ENCODE measurements at places on chromosomes 5 and 9.

DNA sequence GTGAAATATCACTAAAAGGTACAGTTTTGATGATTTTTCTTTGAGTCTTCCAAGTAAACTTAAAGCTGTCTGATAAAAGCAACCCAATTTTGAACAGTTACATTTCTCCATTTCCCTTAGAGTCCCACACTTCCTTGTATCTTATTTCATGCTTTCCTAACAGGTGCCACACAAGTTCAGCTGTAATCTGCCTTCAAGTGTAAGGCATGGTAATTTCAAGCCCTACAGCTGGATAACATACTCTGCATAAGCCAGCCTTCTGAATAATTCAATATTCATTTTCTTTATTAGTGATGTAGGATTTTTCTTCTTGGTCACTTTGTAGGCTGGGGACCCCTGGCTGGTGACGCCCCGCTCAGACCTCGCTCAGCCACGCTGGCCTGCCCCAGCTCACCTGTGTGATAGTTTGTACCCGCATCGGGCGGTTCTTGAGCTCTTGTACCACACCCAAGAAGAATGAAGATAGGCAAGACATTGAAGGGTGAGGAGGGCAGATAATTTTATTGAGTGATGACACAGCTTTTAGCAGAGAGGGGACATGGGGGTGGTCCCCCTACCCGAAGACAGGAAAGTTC, 34.0 kb downstream of the SOX30 start:
- H3K27ac ChIP-seq, result no peak overlapping the region
- DNase-seq, result no peak
- H3K36me3 ChIP-seq, result no peaks in the 10 kb centered on the region
- no peak overlapping the region for H3K4me3 ChIP-seq
- H3K27me3 ChIP-seq, result no peaks in the 10 kb centered on the region

DNA sequence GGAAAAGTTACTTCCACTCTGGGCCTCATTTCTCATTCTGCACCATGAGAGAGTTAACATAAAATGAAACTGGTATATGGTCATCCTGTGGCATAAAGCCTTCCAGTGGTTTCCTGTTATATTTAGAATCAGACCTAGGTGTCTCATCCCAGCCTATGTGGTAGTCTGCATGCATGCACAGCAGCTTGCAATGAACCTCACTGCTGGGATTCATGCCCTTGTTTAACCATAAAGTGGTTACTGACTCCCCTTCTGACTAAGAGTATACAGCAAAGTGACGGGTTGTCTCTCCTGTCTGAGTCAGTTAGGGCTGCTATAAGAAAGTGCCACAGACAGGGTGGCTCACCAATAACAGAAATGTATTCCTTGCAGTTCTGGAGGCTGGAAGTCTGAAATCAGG, 14.7 kb upstream of the TDRD7 start:
- no peaks in the 10 kb centered on the region for H3K36me3 ChIP-seq
- DNase-seq, result no peak
- H3K27me3 ChIP-seq, result no peaks in the 10 kb centered on the region

- H3K27ac ChIP-seq, result no peak overlapping the region
- no peaks in the 10 kb centered on the region for H3K27me3 ChIP-seq
- peaks cover 55% of the 10 kb centered on the region for H3K36me3 ChIP-seq
- no peak for DNase-seq
- H3K4me1 ChIP-seq, result no peaks in the 10 kb centered on the region
- no peak overlapping the region for H3K4me3 ChIP-seq
Observed at GRCh38 chr5:32255540-32255900, 57.2 kb downstream of the MTMR12 start.

DNA sequence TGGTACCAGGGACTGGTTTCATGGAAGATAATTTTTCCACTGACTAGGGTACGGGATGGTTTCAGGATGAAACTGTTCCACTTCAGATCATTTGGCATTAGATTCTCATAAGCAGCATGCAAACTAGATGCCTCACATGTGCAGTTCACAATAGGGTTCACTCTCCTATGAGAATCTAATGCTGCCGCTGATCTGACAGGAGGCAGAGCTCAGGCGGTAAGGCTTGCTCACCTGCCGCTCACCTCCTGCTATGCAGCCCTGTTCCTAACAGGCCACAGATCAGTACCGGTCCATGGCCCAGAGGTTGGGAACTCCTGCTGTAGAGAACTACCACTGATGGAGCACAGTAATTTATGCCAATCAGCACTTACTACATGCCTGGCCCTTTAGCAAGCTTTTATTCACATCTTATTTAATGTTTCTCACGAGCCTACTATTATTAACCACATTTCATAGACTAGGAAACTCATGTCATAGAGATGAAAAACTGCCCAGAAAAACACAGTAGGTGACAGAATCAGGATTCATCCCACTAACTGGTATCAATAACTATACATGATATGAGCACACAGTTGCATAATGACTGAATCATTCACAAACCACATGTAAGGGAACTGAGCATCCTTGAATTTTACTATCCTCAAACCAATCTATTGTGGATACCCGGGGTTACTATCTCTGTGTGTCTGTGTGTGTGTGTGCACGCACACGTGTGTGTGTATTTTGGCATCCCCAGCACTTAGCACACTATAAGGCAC, 46.5 kb downstream of the SVEP1 start:
- no peak overlapping the region for H3K4me3 ChIP-seq
- H3K36me3 ChIP-seq, result no peaks in the 10 kb centered on the region
- no peaks in the 10 kb centered on the region for H3K4me1 ChIP-seq
- no peaks in the 10 kb centered on the region for H3K27me3 ChIP-seq
- H3K27ac ChIP-seq, result no peak overlapping the region

DNA sequence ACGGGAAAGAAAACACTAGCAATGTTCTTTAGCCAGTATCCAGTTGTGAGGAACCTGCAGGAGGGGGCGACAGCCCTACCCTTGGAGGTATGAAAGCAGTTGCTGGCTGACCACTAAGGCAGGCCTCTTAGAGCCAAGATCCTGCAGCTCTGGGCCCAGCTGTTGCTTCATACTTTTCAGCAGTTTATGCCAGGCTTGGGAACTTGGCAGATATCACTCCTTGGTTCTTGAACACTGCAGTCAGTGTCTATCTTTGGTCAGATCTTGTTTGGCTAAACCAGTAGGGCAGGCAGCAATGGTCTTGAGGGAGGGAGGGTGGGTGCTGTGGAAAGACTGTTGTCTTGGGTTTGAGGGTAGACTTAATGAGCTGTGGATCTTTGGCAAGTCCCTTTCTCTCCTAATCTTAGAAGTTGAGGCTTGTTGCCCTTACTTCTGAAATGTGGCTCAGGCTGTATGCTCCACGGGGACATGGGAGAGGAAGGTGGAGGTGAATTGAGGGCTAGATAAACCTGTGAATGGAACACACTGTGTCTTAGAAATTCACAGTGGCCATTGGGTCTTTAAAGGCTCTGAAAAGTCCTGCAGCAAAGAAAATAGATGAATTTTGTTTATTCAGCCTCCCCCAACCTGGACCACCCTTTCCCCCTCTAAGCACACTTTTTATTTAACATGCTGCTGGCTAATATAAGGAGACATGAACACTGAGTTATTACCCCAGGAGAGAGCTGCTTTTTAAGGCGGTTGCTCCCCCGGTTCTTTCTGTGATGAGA, 37.5 kb downstream of the ZNF618 start:
- H3K27me3 ChIP-seq, result no peaks in the 10 kb centered on the region
- H3K4me3 ChIP-seq, result no peak overlapping the region
- H3K27ac ChIP-seq, result no peak overlapping the region
- DNase-seq, result no peak
- H3K4me1 ChIP-seq, result no peaks in the 10 kb centered on the region
- H3K36me3 ChIP-seq, result no peaks in the 10 kb centered on the region

DNA sequence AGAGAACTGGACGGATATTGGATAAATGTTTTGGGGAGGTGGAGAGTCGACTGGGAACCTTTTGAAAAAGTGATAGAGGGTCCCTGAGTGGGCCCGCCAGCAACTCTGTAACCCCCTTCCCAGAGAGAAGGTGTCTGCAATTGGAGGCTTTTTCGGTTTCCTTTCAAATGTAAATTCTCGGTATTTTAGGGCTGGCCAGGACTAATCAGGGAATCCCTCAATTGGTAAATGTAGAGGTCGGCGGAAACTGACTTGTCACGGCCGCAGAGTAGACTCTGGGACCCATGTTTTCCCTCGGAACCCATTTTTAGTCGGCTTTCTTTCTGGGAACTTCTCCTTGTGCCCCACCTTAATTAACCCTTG, 524 bp downstream of the CCNB1 start:
- H3K4me1 ChIP-seq, result peaks cover 58% of the 10 kb centered on the region
- no peak for DNase-seq
- H3K4me3 ChIP-seq, result peak overlapping the region; percentile 84
- H3K36me3 ChIP-seq, result peaks cover 46% of the 10 kb centered on the region

GRCh38 chr5:1137567-1138444, 25.9 kb upstream of the SLC12A7 start:
- peaks cover 21% of the 10 kb centered on the region for H3K4me1 ChIP-seq
- DNase-seq, result peak; percentile 27
- no peak overlapping the region for H3K27ac ChIP-seq
- H3K36me3 ChIP-seq, result no peaks in the 10 kb centered on the region

GRCh38 chr9:122360891-122361290, 9.9 kb upstream of the PTGS1 start:
- H3K4me3 ChIP-seq, result no peak overlapping the region
- no peak overlapping the region for H3K27ac ChIP-seq
- no peaks in the 10 kb centered on the region for H3K27me3 ChIP-seq
- H3K4me1 ChIP-seq, result no peaks in the 10 kb centered on the region

- H3K27ac ChIP-seq, result no peak overlapping the region
- H3K4me3 ChIP-seq, result no peak overlapping the region
- no peak for DNase-seq
- peaks cover 3% of the 10 kb centered on the region for H3K27me3 ChIP-seq
- no peaks in the 10 kb centered on the region for H3K36me3 ChIP-seq
- H3K4me1 ChIP-seq, result peaks cover 10% of the 10 kb centered on the region
Observed at GRCh38 chr5:150510460-150511263, 2.7 kb downstream of the NDST1 start.

DNA sequence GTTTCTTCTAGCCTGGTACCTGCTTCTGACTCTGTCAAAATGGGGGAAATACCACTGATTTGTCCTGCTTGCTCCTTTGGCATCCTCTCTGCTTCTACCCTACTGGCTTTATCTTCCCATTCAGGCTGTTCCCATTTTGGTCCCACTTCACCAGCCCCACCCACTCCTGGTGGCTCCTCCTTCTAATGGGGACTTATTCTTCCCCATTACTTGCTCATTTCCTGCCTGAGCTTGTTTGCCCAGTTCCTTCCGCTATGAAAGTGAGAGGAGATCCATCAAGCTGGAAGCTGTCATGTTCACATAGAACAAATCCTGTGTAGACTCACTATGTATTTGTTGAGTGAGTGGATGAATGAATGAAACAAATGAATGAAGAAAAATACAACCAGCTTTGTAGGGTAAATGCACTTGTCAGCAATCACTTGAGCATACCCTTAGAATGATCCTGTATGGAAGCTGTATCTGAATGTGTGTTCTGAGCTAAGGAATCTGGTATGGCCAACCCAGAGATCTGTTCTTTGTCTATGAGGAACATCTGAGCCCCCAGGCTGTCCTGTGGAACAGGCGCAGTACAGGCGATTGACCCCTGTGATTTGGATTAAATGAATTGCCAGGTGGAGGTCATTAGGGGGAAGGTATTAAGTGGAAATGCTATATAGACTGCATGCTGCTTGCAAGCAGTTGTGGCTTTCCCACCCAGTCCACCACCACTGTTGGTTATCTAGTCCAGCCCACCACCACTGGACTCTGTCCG, 89.5 kb downstream of the APBA1 start:
- no peak overlapping the region for H3K4me3 ChIP-seq
- no peaks in the 10 kb centered on the region for H3K36me3 ChIP-seq
- H3K27ac ChIP-seq, result no peak overlapping the region
- DNase-seq, result no peak

DNA sequence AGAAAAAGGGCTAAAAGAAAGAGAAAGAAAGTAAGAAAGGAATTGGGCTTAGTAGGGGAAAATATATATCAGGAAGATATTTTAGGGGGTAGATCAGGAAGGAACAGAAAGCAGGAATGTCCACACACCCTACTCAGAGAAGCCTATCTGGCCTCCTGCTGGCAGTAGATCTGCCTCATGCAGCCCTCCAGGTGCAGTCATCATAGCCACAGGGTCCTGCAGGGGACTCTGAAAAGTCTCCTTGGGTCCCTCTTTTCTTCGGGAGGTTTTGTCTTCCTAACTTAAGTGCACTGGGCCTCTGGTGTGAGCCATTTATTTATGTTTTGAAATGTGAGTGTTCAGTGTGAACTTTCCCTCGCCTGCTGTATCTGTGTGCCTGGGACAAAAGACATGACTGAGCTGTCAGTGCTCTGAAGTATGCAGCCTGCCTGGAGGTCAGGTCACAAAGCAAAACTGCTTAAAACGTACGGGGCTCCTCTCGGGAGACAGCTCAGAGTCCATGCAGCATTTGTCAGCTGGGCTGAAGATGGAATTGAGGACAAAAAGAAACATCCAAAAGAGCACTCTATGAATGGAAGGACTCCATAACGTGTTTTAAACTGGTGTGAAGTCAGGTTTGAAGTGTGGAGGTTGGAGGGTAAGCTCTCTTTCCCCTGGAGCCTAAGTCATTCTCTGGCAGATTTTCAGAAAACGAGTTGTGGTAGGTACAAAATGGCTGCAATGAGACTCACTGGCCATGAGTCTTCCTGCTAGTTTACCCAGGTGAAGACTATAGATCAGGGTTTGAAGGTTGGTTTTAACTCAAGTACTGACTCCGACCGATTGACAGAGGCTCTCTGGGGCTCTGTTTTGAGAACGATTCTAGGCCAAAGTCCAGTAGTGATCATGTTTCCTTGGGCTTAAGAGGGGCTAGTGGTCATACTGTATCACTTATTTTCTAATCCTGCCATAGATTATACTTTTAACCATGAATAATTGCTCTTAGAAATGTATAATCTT, 151.8 kb upstream of the GDNF start:
- no peak for DNase-seq
- H3K4me1 ChIP-seq, result no peaks in the 10 kb centered on the region
- H3K27me3 ChIP-seq, result peaks cover 9% of the 10 kb centered on the region
- H3K4me3 ChIP-seq, result no peak overlapping the region
- H3K36me3 ChIP-seq, result no peaks in the 10 kb centered on the region
- H3K27ac ChIP-seq, result no peak overlapping the region

DNA sequence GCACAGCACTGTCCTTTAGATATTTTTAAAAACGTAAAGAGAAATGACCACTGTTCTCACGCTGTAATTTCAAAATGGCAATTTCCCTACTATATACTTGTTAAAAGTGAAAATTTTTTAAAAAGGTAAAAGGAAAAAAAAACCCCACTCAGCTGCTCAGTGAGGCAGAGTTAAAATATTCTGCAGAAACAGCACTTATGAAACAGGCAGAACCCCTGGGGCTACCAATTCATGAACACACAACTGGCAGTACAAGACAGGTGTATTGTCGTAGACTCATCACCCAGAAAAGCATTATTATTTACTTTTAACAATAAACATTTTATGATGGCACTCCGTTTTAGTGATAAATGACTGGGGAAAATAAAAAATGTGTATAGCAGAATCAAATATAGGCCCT, 1.5 kb upstream of the RASGRF2 start:
- DNase-seq, result no peak
- H3K27me3 ChIP-seq, result no peaks in the 10 kb centered on the region
- H3K36me3 ChIP-seq, result no peaks in the 10 kb centered on the region
- peaks cover 26% of the 10 kb centered on the region for H3K4me1 ChIP-seq
- no peak overlapping the region for H3K4me3 ChIP-seq
- peak overlapping the region; percentile 38 for H3K27ac ChIP-seq

GRCh38 chr9:84775056-84775643, 105.6 kb downstream of the NTRK2 start:
- no peaks in the 10 kb centered on the region for H3K27me3 ChIP-seq
- DNase-seq, result no peak
- no peaks in the 10 kb centered on the region for H3K36me3 ChIP-seq
- no peaks in the 10 kb centered on the region for H3K4me1 ChIP-seq

All from DND-41 (cell line).